ENCODE measurements at places on chromosomes 11 and 22.

GRCh38 chr11:108803776-108804175 lies 138.9 kb downstream of the DDX10 start:
- no peak for DNase-seq

DNA sequence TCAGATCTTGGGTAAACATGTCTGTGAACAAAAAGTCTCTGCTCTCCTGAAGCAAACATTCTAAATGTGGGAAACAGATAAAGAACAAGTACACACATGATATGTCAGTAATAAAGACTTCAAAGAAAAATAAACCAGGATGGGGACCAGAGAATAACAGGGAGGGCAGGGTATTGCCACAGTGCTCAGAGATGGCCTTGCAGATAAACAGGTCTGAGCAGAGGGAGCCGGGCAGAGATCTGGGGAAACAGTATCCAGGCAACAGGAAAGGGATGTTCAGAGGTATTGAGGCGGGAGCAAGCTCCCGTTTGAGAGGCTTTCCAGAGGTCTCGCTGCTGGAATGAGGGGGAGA lies 2.9 kb downstream of the CCDC86 start:
- no peak for DNase-seq

DNA sequence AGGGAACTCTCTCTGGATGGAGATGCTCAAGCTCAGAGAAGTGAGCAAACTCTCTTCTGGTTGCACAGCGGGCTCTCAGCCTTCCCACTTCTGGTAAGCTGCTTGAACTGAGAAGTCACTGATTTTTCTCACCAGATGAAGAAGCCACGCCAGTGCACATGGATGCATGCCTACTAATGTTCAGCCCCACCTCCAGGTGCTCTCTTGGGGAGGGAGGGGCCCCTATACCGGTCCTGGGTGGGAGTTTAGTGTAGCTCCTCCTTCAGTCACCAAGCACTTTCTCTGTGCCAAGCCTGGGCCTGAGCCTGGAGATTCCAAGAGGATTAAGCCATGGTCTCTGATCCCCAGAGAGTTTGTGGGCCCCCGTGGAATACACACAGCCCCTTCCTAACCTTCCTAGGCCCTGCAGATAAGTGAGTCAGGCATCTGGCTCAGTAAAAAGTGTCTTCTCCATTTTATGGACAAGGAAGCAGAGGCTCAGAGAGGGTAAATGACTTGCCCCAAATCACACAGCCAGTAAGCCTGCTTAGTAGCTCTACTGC lies 142.2 kb downstream of the ST3GAL4 start:
- no peak for DNase-seq

DNA sequence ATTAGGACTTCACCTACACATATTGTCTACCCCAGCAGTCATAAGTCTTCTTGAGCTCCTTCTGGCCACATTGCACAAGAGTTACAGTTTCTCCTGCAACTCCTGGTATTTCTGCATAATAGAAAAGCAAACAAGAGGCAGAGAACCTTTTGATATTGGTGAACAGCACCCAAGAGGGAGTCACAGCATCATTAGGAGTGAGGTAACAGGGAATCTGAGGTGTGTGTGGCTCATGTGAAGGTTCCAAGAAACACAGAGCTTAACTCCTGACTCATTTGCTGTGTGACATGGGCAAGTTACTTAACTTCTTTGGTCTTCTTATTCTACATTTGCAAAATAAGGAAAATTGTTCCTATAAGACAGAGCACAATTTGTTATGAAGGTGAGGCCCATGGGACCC lies 374.6 kb downstream of the INSC start:
- no peak for DNase-seq

GRCh38 chr11:114782650-114783310 lies 104.5 kb downstream of the NXPE2 start:
- no peak for DNase-seq

DNA sequence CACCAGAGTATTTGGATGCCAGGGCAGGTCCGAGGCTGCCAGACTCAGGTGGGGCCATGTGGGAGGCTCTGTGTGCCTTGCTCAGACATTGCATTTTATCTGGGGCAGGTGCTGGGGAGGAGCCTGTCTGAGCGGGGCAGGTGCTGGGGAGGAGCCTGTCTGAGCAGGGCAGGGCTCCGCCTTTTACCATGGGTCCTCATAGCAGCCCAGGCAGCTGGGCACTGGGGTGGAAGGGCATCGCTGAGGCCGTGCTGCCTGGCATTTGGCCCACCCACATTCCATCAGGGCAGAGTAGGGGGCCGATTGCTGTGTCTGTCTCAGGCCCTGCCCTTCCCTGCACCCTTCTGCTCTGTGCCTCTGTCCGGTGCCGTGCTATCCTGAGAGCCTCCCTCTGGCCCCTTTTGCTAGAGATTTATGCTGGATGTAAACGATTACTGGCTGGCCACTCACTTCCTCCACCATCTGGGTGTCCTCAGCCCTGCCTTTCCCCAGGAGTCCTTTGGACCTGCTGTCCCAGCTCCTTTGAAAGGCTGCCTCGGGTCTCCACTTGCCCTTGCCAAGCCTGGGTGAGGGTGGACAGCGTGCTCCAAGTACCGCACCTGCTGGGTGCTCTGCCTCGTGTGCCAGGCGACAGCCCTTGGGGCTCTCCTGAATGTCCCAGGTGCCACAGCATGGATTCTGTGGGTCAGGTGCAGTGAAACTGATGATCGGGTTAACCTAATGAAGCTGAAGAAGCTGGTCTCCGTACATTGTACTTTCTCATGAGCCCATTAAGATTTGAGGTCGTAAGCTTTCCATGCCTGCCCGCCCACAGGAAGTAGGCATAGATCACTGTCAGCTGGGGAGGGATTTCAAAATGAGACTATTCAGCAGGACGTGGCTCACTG lies 281.6 kb downstream of the TBC1D22A start:
- peak; percentile 30 for DNase-seq

DNA sequence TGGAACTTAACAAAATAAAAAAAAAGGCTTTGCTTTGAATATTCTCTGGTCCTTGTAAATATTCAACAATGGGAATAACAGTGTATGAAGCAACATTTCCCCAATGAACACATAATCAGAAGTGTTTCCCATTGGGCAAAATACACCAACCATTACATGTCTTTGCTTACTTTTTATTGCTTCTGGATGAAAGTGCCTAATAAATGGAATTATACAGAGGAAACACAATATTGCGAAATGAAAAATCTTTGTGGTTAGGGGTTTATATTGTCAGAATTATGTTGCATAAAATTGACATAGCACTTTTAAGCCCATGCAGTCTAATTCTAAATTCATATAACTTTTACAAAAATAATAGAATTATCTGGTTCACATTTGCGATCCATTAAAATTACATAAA lies 386.4 kb downstream of the DCDC1 start:
- no peak for DNase-seq

GRCh38 chr11:92332986-92333385 lies 108.4 kb downstream of the FAT3 start:
- DNase-seq = no peak

GRCh38 chr11:76362716-76363115 lies 18.2 kb downstream of the THAP12 start:
- no peak for DNase-seq

DNA sequence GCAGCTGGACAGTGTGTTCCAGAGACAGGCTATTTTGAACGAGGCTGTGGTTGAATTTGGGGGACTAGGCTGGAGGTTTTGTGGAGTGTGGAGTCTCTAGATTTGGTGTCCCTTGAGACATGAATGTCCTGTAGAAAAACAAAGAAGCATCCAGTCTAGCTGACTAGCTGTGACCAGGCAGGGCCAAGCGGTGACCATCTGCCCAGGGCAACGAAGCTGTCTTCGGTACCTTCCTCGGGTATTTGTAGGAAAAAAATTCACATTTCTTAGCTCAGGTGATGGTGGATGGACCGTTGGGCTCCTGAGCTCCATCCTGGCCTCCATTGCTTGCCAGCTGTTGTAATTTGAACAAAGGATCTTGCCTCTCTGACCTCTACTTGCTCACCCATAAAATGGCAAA lies 557.3 kb downstream of the MIAT start:
- no peak for DNase-seq

DNA sequence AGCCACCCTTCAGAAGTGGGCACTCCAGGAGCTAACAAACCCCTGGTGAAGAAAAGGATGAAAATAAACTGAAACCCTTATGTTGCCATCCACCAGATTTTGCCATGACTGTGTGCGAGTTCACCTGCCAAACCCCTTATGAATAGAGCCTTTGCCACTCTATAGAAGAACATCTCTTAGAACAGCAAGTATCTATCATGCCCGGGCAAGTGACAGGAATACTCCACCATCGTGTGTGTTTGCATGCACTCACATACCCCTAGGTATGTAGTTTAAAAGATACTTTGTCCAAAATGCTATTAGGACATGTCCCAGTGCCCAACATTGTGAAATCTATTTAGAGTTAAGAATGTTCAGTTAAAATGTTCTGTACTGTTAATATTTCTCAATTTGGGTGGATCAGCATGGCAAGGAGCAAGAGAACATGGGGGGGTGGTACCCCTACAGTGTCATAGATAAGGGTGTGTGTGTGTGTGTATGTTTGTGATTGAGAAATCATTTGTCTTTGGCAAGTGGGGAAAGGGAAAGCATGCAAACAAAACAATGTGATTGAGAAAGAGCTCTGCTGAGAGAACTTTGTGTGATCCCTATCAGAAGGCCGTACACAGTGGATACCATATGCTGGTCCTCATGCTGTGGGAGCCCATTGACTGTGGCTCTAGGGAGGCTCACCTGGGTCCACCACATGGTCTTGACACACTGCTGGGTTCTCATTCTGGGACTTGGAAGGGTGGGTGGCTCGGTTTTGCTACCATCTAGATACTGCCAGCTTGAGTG lies 94.9 kb downstream of the ZBTB16 start:
- DNase-seq = no peak

DNA sequence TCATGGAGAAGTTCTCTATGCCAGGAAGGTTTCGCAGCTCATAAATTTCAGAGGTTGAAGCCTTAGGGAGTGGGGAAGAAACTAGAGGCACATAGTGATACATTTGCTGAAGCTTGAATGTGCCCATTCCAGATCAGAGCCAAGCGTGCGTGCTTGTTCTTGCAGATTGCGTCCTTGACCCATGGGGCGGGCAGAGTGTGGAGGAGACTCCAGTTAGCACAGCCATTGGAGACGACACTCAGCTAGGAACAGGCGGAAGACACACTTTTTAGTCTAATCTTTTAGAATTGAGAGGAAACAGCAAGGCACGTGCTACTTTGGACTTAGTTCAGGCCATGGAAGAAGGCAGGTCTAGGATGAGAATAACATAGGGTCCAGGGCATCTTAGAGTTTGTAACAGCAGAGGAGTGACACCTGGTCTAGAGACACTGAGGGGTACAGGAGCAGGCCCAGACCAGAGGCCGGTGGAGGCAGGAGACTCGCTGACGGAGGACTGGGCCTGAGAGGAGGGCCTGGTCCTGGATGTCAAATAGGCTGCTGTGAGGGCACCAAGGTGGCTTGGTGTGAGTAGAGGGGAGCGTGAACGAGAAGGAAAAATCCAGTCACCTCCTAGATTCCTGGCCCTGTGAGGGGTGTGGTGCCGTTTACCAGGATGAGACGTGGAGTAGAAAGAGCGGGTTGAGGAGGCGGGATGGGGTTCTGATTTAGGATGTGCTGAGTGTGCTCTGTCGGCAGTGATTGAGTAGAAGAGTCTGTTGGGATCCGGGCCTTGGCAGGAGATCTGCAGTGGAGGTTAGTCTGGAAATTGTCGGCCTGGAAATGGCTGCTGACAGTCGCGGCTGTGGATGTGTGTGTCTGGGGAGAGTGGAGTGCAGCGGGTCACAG lies 154.7 kb downstream of the TBC1D22A start:
- DNase-seq = no peak

GRCh38 chr11:109845437-109845836 lies 247.8 kb upstream of the ZC3H12C start:
- DNase-seq = no peak

DNA sequence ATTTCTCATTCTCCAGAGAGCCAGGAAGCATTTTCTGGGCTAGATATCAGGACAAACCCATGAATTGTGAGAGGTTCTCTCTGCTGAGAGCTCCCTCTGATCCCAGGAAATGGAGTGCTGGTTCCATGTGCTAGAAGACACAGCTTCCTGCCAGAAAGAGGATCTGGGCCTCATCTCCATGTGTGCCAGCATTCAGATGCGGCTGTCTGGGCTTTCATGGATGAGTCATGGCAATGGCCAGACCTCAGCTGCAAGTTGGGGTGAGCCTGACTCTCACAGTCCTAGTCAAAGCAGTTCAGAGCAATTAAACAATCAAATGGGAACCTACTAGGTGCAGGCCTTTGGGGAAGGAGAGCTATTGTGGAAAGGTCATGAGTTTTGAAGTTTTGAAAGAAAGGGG lies 82.3 kb upstream of the EED start:
- DNase-seq = peak; percentile 55

DNA sequence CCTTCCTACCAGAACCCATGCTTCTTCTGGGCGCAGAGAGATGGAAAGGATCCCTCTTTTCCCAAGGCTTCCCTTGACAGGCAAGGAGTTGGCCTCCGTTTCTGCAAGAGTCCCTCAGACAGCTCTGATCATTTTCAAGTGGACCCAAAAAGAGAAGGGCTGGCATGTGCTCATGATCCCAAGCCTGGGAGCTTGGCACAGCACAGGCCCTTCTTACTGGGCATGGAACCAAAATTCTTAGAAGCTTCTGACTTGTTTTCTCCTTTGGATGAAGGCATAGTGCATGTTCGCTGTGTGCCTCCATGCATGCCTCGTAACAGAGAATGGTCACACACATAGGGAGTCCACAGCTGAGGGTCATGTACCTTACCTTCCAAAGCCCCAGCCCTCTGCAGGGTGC lies 449.6 kb downstream of the MIAT start:
- no peak for DNase-seq

- no peak for DNase-seq
Measured at GRCh38 chr11:24163146-24163545, 333.7 kb upstream of the LUZP2 start.

- DNase-seq = no peak
Measured at GRCh38 chr11:95076416-95076815, 9.7 kb downstream of the SRSF8 start.

- DNase-seq = peak; percentile 85
Measured at GRCh38 chr11:118910309-118911112, 15.2 kb downstream of the BCL9L start.

GRCh38 chr22:23047265-23047664 lies 23.1 kb upstream of the GNAZ start:
- DNase-seq = no peak

DNA sequence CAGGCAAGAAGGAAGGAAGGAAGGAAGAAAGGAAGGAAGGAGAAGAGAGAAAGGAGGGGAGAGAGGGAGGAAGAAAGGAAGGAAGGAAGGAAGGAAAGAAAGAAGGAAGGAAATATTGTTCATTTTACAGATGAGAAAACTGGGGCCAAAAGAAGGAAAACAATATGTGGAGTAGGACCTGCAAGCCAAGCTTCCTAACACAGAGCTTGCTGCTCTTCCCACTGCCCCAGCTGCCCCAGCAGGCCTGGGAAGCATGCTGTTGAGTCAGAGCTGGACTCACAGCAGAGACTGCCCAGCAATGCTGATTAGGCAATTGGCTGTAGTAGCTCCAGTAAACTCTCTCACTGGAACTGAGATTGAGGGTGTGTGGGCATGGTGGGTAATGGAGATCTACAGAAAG lies 42.6 kb upstream of the SMCO4 start:
- no peak for DNase-seq

- no peak for DNase-seq
Measured at GRCh38 chr11:34836958-34837856, 79.0 kb downstream of the APIP start.

All from Right ventricle myocardium superior (tissue), 1 donor.